Stimulated activated CD4-positive, alpha-beta T cell treated with anti-CD3 and anti-CD28 coated beads, Interleukin-4, amount 100 ng/mL, for 4 hours (primary cell): ENCODE measurements at places on chromosomes 1 and 21.

DNA sequence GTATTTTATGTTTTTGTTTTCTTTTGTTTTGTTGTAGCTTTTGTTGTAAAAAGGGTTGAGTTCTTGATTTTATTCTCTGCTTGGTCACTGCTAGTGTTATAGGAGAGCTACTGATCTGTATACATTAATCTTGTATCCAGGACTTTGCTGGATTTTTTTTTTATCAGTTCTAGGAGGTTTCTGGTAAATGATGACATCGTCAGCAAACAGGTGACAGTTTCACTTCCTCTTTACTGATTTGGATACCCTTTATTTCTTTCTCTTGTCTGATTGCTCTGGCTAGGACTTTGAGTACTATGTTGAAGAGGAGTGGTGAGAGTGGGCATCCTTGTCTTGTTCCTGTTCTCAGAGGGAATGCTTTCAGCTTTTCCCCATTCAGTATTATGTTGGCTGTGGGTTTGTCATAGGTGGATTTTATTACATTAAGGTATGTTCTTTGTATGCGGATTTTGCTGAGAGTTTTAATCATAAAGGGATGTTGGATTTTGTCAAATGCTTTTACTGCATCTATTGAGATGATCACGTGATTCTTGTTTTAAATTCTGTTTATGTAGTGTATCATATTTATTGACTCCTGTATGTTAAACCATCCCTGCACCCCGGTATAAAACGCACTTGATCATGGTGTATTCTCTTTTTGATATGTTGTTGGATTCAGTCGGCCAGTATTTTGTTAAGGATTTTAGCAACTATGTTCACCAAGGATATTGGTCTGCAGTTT lies 905.7 kb downstream of the LTN1 start:
- no peak for DNase-seq

GRCh38 chr1:160549665-160550006 lies 26.6 kb upstream of the SLAMF6 start:
- no peak for DNase-seq

- DNase-seq: no peak
Measured at GRCh38 chr1:68495968-68496679, 758 bp downstream of the DEPDC1 start.

DNA sequence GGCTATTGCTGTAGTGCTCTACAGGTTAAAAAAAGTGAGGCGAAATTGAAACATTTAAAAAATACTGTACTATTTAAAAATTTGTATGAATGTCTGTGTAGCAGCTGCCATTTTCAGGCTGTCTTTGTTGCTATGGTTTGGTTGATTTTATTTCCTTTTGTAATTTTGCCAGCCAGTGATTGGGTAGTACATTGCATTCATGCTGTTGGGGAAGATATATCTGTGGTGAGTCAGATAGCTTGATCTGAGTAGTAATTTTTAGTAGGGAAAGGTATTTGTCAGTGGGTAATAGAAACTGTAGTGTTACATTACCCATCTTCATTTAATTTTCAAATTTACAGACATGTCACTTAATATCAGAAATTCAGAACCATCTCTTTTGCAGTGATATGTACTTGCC lies 15.0 kb downstream of the NFIA start:
- DNase-seq: no peak

DNA sequence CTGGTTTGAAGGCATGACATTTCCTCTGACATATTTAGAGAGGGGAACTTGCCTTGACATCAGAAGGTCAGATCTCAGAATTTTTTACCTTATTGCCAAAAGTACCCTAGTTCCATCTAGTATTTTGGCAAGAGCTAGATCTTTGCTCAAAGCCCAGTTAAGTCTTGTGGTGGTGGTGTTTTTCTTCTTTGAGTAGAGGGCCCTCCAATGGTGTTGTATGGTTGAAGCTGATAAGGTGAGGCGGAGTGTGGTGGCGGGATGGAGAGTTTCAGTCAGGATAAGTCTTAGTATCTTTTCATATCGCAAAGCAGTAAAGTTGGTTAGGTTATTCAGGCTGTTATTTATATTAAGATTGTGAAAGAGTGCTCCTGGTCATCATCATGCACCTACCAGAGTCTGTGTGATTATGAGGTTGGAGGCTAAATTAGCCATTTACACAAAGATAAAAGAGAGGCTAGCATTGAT lies 20.1 kb upstream of the MACF1 start:
- DNase-seq: no peak

GRCh38 chr1:175200678-175201521 lies 8.3 kb upstream of the KIAA0040 start:
- no peak for DNase-seq
